ENCODE measurements at places on chromosomes 13 and 19. TPM values are rescaled to one million over a fixed set of nuclear protein-coding genes. Genes with fewer than 3 reads are reported as not detected.

Gene TYROBP
- total RNA-seq: not detected

Gene CACNG7
- total RNA-seq: 8.7 TPM

Gene ZNF547
- total RNA-seq: 1.4 TPM

Gene NR1H2
- total RNA-seq: 82.3 TPM

Gene IGFL4
- total RNA-seq: 0.30 TPM

Gene CGB3
- not detected for total RNA-seq

Gene CBARP
- 4.3 TPM for total RNA-seq

Gene KLF2
- 31.4 TPM for total RNA-seq

Gene HRC
- 0.05 TPM for total RNA-seq

Gene PGLYRP1
- not detected for total RNA-seq

Gene RFPL4A
- 0.48 TPM for total RNA-seq

Gene ALKBH7
- total RNA-seq: 17.1 TPM

Gene PRTN3
- total RNA-seq: 0.43 TPM

Gene ZNF99
- total RNA-seq: not detected

Gene ZNF568
- total RNA-seq: 1.2 TPM

Gene ZNF583
- total RNA-seq: 2.3 TPM
